ENCODE measurements at places on chromosomes 2 and 18. TPM values are rescaled to one million over a fixed set of nuclear protein-coding genes. Genes with fewer than 3 reads are reported as not detected.

Gene CACNB4
- polyA plus RNA-seq, result not detected

DNA sequence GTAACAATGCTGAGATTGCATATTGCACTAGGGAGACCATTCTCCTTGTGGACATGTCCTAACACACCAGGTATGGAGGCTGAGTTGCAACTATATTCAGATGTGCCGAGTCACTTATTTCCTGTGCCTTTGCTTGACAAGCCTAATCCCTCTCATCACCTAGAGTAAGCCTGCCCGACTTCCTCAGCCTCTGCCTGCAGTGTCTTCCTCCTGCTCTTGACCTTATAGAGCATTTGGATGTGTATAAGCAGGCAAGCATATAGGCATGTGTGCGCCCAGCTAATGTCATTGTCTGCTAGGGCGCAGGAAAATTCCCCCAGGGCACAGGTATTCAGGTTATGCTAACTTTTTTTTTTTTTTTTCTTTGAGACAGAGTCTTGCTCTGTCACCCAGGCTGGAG is 316.9 kb downstream of the CDH2 start:
- no peaks in the 10 kb centered on the region for H3K4me1 ChIP-seq
- DNase-seq, result no peak
- no peak overlapping the region for H3K4me3 ChIP-seq
- H3K27me3 ChIP-seq, result no peaks in the 10 kb centered on the region

DNA sequence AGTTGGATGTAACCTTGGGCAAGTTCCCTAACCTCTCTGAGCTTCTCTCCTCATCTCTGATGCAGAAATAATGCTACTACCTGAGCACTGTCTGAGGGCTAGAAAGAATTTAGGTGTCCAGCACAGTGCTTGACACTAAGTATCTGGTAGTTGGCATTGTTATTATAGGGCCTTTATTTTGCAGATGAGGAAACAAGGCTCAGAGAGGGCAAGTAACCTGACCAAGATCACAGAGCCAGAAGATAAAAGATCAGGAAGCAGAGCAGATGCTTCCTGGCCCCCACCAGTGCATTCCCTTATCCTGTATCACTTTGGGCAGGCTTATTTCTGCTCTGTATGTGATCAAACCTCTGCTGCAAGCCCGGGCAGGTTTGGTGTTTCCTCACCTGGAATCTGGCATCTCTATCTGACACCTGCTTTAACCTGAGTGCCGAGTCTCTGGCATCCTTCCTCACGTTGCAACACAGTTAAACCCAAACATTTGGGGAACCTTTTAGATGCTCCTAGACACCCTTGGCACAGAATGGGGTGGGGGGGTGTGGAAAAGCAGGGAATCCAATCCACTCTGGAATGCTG is 69.9 kb downstream of the PLB1 start:
- DNase-seq, result no peak
- H3K36me3 ChIP-seq, result no peaks in the 10 kb centered on the region
- no peak overlapping the region for H3K27ac ChIP-seq
- H3K27me3 ChIP-seq, result no peaks in the 10 kb centered on the region
- H3K4me1 ChIP-seq, result peaks cover 11% of the 10 kb centered on the region

DNA sequence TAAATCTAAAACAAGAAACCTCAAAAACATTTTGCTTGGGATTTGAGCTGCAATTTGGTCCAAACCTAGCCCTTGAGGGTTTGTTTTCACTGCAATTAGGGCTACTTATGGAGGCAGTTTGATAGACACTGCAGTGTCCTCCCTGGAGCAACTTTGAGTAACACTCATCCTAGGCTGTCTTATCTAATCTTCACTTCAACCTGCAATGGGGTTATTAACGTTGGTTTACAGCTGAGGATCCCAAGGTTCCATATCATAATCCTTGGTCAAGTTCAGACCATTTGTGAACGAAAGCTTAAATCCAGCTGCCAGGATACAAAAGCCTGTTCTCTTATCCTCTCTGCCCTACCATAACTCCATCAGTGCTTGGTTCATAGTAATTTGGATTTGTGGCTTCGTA is 2.5 kb downstream of the ANXA4 start:
- H3K36me3 ChIP-seq, result no peaks in the 10 kb centered on the region
- no peaks in the 10 kb centered on the region for H3K27me3 ChIP-seq

Gene SPDYA
- polyA plus RNA-seq, result 0.61 TPM

GRCh38 chr2:28612131-28612812 is 116.4 kb downstream of the PLB1 start:
- H3K4me1 ChIP-seq, result peaks cover 51% of the 10 kb centered on the region
- H3K36me3 ChIP-seq, result no peaks in the 10 kb centered on the region
- H3K27ac ChIP-seq, result no peak overlapping the region

DNA sequence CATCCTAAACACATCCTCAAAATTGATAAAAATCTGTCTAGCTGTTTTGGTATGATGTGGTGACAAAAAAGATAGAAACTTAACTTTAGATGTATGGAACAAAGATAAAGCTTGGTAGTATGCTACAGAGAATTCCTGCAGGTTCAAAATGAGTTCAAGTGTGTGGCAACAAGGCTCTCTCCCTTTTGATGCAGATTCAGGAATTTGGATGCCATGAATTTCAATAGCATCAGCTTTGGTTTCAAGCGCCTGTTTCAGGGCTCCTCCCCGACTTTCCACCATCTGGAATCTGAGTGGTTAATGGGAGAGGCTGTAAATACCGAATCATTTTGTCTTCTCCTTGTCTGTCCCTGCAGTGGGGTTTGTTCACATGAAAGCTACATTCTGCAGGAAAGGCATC is 180.6 kb downstream of the MTX2 start:
- no peak overlapping the region for H3K4me3 ChIP-seq
- peaks cover 6% of the 10 kb centered on the region for H3K27me3 ChIP-seq
- no peak overlapping the region for H3K27ac ChIP-seq

GRCh38 chr2:182784777-182785176 is 68.7 kb downstream of the DNAJC10 start:
- no peaks in the 10 kb centered on the region for H3K27me3 ChIP-seq
- no peaks in the 10 kb centered on the region for H3K4me1 ChIP-seq
- no peak for DNase-seq
- no peaks in the 10 kb centered on the region for H3K36me3 ChIP-seq

- H3K4me1 ChIP-seq, result no peaks in the 10 kb centered on the region
- no peak overlapping the region for H3K27ac ChIP-seq
- H3K27me3 ChIP-seq, result no peaks in the 10 kb centered on the region
- DNase-seq, result no peak
- no peaks in the 10 kb centered on the region for H3K36me3 ChIP-seq
These were observed 8.9 kb downstream of the RAB31 start for GRCh38 chr18:9716780-9717563.

DNA sequence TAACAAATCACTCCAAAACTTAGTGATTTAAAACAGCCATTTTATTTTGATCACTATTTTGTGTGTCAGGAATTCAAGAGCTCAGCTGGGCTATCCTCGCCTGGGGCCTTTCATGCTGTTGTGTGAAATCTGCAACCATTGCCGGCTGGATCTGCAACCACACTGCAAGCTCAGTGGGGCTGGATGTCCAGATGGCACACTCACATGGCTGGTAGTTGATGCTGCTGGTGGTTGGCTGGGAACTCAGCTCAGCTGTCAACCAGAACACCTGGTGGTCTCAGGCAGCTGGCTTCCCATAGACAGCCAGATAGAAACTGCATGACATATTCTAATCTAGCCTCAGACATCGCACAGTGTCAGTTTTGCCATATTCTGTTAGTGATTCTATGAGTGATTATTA is 30.6 kb upstream of the AP1S3 start:
- H3K27me3 ChIP-seq, result no peaks in the 10 kb centered on the region
- no peak for DNase-seq
- no peak overlapping the region for H3K27ac ChIP-seq

- H3K27me3 ChIP-seq, result no peaks in the 10 kb centered on the region
- no peaks in the 10 kb centered on the region for H3K4me1 ChIP-seq
- no peak for DNase-seq
These were observed 469.4 kb upstream of the SMIM21 start for GRCh38 chr18:75896865-75897264.

GRCh38 chr2:10481055-10481665 is 33.0 kb upstream of the ODC1 start:
- no peaks in the 10 kb centered on the region for H3K4me1 ChIP-seq
- no peak overlapping the region for H3K4me3 ChIP-seq
- H3K27me3 ChIP-seq, result no peaks in the 10 kb centered on the region

Gene NEB
- 0.10 TPM for polyA plus RNA-seq

- H3K27me3 ChIP-seq, result no peaks in the 10 kb centered on the region
- DNase-seq, result no peak
- H3K4me1 ChIP-seq, result no peaks in the 10 kb centered on the region
- H3K27ac ChIP-seq, result no peak overlapping the region
These were observed 731.6 kb downstream of the SOCS6 start for GRCh38 chr18:71020342-71021029.

DNA sequence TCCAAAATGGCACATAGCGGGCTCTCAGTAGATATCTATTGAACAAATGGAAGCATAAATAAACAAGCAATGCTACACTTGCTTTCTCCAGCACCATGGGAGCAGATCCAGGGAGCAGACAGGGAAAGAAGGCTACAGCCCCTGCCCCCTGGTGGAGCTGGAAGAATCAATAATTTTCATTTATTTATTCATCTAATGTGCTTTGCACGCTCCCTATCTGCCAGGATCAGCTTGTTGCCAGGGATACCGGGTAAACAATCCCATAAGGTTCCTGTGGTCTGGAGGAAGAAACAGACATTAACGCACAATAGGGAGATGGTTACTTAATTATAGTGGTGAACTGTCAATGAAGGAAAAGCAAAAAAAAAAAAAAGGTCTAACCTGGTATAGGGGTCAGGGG is 40.1 kb upstream of the CLASP1 start:
- no peaks in the 10 kb centered on the region for H3K36me3 ChIP-seq
- no peak overlapping the region for H3K27ac ChIP-seq

Gene ST6GAL2
- polyA plus RNA-seq, result not detected

DNA sequence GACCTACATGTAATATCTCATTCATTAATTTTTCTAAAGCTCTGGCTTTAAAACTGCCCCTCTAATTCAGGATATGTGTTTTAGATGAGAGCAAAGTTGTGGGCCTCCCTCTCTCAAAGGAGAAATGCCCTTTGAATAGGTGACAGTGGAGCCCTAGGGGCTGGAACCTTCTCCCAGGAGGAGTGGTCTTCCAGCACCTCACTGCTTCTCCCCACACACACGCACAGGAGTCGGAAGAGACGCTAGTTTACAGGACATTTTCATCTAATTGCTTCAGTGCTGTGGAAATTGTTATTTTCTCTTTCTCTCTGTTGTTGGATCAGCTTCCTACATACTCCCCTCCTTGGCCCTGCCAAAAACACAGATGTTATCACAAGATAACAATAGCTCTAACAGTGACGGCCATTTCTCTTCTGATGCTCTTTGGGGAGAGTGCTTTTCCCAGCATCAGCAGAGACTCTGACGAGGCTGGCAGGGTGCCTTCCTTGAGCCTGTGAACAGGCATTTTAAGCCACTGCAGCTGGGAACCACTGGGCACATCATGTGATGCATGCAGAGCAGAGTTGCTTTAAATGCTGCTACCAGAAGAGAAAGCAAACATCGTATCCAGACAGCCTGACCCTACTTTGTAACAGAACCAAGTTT is 209.4 kb upstream of the SP5 start:
- H3K27ac ChIP-seq, result no peak overlapping the region
- no peaks in the 10 kb centered on the region for H3K27me3 ChIP-seq
- H3K4me3 ChIP-seq, result no peak overlapping the region

- H3K36me3 ChIP-seq, result no peaks in the 10 kb centered on the region
- no peak overlapping the region for H3K4me3 ChIP-seq
- H3K4me1 ChIP-seq, result no peaks in the 10 kb centered on the region
- no peaks in the 10 kb centered on the region for H3K27me3 ChIP-seq
These were observed 406.2 kb downstream of the NUP35 start for GRCh38 chr2:183530333-183530901.

- H3K27me3 ChIP-seq, result no peaks in the 10 kb centered on the region
- no peak for DNase-seq
- H3K4me3 ChIP-seq, result no peak overlapping the region
- H3K4me1 ChIP-seq, result no peaks in the 10 kb centered on the region
- peaks cover 4% of the 10 kb centered on the region for H3K36me3 ChIP-seq
These were observed 117.6 kb downstream of the ZNF407 start for GRCh38 chr18:74715306-74715705.

DNA sequence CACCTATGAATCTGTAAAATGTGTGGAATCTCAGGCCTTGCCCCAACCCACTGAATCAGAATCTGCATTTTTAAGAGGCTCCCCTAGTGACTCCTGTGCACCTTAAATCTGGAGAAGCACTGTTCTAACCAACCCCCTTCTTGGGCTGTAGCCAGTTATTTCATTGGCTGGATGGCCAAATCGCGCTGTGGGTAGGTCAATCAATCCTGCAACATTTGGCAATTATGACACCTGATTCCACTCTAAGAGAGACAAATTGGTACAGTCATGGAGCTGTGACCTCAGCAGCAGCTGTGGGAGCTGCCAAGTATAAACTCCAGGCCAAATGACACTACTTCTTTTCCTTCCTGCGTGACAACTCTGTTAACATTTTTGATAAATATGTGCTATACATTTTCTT is 208.7 kb downstream of the CLIP4 start:
- H3K27ac ChIP-seq, result peak overlapping the region; percentile 7
- H3K4me3 ChIP-seq, result no peak overlapping the region
- no peak for DNase-seq
- H3K4me1 ChIP-seq, result no peaks in the 10 kb centered on the region
- H3K27me3 ChIP-seq, result no peaks in the 10 kb centered on the region

DNA sequence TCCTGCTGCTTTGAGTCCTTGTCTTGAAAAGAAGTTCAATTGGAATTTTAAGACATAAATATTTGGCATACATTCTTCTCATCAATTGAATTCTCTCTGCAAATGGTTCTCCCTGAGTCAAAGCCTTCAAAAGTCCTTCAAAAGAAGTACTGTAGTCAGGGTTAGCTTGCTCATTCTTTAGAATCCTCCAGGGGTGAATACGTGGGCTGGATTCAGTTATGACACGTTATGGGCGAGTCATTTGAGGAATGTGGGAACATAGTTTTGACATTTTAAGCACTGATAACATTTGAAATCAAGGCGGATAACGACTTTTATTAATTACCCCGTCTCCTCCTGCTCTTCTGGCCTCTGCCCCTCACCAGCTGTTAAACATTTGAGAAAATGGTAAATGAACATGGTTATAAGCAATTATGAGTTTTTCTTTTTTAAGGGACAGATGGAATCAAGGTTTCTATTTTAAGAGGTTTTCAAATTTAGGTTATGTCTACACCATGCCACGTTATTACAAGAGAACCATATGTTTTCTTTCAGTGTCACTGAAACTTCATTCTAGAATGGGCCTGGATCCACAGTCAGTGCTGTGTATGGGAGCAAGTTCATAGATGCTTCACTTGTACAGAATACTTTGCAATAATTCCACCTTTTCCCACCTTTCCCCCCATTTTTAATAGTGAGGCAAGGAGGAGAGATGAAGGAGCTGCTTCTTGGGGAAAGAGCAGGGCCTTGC is 273.1 kb downstream of the TSN start:
- H3K27ac ChIP-seq, result no peak overlapping the region
- no peaks in the 10 kb centered on the region for H3K4me1 ChIP-seq
- no peaks in the 10 kb centered on the region for H3K36me3 ChIP-seq
- no peak overlapping the region for H3K4me3 ChIP-seq

Gene CAPN14
- 0.07 TPM for polyA plus RNA-seq

Gene LOXHD1
- polyA plus RNA-seq, result not detected

DNA sequence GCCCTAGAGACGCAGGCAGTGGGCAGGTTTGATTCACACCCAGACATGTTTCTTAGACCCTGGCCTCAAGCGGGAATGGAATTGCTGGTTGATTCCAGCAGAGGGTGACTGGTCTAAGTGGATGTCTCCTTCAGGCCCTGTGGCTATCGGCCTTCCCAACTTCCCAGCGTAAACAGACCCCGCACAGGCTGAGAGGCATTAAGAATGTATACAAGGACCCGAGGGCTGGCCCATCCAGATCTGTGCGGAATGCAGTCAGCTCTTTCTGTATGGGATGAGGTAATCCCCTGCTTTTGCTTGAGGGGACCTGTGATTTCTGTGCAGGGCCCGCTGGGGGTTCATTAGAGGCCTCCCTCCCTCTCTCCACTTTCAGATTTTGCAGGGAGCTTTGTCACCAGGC is 6.5 kb downstream of the ACKR3 start:
- no peaks in the 10 kb centered on the region for H3K4me1 ChIP-seq
- no peak for DNase-seq
- H3K4me3 ChIP-seq, result no peak overlapping the region
- no peak overlapping the region for H3K27ac ChIP-seq
